ENCODE measurements at places on chromosomes 16 and 17. TPM values are rescaled to one million over a fixed set of nuclear protein-coding genes. Genes with fewer than 3 reads are reported as not detected.
A peak's percentile ranks its signal among the peaks of the same experiment; 100 is the strongest.

DNA sequence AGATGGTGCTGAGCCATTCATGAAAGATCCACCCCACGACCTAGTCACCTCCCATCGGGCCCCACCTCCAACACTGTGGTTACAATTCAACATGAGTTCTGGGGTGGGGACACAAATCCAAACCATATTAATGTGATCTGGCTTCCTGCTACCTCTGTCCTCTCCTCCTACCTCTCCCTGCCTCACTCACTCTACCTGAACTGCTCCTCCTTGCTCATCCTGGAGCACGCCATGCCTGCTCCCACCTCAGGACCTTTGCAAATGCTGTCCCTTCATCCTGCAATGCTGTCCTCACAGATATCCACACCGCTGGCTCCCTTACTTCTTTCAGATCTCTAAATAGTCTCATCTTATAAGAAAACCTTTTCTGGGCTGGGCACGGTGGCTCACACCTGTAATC is 10.8 kb upstream of the SLC13A5 start:
- DNase-seq = no peak

- DNase-seq = no peak
These were observed 97.0 kb upstream of the DNAH17 start for GRCh38 chr17:78674156-78674555.

- no peak for DNase-seq
These were observed 200.3 kb downstream of the CYLD start for GRCh38 chr16:50942143-50942542.

- no peak for DNase-seq
These were observed 21.0 kb upstream of the DNAI2 start for GRCh38 chr17:74253036-74253435.

GRCh38 chr16:80527297-80527696 is 13.5 kb upstream of the DYNLRB2 start:
- no peak for DNase-seq

- DNase-seq = no peak
These were observed 4.1 kb upstream of the NFATC2IP start for GRCh38 chr16:28946681-28947080.

- no peak for DNase-seq
These were observed 11.2 kb upstream of the NGFR start for GRCh38 chr17:49483599-49484509.

GRCh38 chr16:56241596-56241995 is 50.3 kb downstream of the GNAO1 start:
- no peak for DNase-seq

DNA sequence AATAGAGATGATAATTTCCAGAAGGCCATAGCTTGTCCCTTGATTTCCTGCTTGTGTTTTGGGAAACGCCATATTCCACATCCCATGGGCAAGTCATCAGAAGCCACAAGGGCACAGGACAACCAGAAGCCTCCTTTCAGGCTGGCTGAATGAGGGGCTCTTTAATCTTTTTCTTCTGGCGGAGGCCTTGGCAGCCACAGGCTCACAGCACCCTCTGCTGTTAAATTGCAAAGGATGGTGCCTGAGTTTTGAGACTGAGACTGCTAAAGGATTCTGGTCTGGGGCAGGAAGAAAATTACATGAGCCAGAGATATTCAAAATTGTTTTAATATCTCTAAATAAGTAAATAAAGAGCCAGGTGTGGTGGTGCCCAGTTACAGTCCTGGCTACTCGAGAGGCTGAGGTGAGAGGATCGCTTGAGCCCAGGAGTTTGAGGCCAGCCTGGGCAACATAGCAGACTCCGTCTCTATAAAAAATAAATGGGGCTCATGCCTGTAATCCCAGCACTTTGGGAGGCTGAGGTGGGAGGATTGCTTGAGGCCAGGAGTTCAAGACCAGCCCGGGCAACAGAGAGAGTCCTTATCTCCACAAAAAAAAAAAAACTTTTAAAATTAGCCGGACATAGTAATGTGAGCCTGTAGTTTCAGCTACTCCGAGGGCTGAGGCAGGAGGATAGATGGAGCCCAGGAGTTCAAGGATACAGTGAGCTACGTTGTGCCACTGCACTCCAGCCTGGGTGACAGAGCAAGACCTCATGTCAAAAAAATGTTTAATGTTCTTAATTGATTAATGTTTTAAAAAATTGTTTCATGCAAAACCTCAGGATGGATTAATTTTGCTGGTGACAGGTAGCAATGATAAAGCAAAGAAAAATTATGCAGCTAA is 26.3 kb downstream of the AARSD1 start:
- DNase-seq = no peak

DNA sequence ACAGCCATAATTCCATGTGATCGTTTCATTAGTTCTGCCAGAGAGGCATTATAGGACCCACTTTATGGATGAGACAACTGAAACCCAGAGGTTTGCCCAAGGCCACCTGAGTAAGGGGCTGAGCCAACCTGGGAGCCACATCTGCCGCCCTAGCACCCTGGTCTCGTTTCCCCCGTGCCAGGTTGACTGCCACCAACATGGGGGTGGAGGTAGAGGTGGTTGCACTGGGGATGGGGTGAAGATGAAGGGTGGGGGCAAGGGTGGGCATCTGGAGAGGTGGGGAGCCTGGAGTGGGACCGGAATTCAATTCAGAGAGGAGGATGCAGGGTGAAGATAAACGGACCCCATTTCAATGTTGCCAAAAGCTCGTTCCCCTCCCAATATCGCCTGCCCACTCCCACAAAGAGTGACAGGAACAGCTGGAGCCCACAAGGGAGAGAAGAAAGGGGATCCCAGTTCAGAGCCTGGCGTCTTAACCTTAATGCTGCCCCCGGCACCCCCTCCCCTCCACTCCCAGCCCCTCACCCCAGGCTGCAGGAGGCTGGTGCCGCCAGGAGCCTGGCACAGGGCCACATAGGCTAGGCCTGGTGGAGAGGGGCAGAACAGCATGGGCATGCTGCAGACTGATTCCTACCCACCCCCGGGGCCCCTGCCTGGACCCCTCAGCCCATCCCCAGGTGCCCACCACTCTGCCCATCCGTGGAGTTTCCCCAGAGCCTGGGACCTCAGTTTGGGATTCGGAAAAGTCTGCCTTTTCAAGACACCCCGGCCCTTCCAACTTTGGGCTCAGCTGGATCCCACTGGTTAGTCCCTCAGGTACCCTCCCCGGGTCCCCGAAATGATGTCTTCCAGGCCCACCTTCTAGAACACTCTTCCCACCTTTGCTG is 29.6 kb downstream of the NGFR start:
- no peak for DNase-seq

- no peak for DNase-seq
These were observed 15.2 kb upstream of the DPEP1 start for GRCh38 chr16:89598199-89598598.

DNA sequence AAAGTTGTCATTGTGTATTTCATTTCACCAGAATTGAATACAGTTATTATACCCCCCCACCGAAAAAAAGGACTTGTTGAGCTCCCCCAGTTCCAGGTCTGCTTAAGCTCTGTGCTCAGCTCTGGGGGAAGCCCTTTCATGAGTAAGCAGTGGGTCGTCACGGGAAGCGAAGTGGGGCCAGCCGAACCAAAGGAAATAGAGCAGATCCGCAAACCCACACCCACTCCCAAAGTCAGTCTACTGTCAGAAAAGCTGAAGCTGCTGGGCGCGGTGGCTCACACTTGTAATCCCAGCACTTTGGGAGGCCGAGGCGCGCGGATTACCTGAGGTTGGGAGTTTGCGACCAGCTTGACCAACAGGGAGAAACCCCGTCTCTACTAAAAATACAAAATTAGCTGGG is 50.1 kb downstream of the PECAM1 start:
- DNase-seq = no peak

- no peak for DNase-seq
These were observed 796 bp downstream of the NPB start for GRCh38 chr17:81902653-81903414.

- no peak for DNase-seq
These were observed 12.8 kb downstream of the RAB11FIP4 start for GRCh38 chr17:31404028-31404949.

- DNase-seq = no peak
These were observed 10.0 kb upstream of the CALB2 start for GRCh38 chr16:71348262-71349085.

GRCh38 chr17:52145476-52145875 is 13.0 kb downstream of the CA10 start:
- DNase-seq = no peak

DNA sequence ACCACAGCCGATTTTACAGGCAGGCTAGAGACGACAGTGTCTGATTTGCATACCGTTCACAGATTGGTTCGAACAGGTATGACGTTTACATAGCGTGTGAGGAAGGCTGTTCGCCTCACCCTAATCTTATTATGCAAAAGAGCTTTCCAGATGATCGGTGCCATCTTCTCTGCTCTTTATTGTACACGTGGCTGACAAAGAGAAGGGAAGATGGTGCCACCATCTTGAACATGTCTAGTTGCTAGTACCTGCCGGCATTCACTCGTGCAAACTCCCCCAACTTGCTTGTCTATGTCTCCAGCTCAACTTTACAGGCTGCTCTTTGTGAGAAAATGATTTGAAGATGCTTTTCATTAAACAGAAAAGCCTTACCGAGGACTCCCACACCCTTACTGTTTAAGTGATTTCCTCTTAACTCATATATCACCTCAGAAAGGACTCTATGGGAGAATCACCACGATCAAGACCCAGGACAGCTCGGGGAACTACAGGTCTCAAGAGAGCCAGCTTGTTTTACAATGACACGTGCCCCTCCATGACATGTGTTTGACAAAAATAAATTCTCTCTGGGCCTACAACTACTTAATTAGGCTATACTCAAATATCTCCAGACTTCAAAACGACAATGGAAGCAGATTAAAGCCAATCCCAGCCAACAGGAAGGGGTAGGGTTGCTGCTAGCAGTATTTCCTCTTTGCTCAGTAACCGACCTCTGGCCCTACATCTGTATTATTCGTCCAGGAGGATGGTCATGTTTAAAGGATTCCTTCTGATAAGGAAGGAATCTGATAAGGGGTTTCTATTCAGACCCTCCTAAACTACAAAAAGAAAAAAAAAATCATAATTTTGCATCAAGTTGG is 480.6 kb downstream of the TMEM114 start:
- DNase-seq = no peak

- no peak for DNase-seq
These were observed 16.6 kb downstream of the SPIRE2 start for GRCh38 chr16:89844739-89845339.

DNA sequence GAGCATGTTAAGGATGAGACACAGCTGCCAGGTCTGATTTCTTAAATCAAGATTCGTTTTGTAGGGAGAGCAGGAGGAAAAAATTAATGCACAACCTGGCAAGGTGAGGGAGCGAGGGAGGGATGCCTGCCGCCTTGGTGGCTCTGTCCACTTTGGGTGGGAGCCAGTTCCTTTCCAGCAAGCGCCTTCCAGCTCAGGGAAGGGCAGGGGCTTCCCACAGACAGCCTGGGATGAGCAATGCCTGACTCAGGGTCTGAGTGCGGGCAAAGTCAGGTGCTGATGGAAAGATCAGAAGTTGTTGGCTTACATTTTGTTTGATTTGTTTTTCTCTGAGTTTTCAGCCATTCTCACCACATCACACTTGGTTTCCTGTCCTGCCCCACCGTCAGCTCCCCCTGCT is 220.7 kb downstream of the ENGASE start:
- DNase-seq = no peak

DNA sequence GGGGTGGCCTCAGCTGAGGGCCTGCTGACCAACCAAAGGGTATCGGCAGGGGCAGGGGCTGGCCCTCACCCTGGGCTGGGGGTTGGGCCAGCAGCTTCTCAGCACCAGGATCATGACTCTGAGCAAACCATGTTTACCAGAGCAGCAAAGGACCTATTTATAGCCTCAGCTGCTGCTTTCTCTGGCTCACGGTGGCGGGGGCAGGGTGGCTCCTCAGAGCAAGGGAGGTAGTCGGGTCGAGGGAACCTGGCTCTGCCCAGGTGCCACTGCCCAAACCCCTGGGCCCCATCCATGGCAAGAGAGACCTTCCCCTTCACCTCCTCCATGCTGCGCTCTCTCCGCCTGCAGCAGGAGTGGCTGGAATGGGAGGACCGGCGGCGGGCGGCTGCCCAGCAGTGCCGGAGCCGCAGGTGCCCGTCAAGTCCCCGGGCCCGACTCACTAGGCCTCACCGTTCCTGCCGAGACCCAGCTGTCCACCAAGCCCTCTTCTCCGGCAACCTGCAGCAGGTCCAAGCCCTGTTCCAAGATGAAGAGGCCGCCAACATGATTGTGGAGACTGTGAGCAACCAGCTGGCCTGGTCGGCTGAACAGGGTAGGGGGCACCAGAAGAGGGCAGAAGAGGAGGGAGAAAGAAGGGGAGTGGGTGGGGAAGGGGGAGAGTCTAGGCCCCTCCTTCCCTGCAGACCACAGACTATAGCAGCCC is at the start of gene ASB16:
TSS of gene ASB16 (plus strand) at position 206 of the 703 bp plus-strand sequence. CDS start at position 292, 86 bp downstream.
- DNase-seq = peak; percentile 50

DNA sequence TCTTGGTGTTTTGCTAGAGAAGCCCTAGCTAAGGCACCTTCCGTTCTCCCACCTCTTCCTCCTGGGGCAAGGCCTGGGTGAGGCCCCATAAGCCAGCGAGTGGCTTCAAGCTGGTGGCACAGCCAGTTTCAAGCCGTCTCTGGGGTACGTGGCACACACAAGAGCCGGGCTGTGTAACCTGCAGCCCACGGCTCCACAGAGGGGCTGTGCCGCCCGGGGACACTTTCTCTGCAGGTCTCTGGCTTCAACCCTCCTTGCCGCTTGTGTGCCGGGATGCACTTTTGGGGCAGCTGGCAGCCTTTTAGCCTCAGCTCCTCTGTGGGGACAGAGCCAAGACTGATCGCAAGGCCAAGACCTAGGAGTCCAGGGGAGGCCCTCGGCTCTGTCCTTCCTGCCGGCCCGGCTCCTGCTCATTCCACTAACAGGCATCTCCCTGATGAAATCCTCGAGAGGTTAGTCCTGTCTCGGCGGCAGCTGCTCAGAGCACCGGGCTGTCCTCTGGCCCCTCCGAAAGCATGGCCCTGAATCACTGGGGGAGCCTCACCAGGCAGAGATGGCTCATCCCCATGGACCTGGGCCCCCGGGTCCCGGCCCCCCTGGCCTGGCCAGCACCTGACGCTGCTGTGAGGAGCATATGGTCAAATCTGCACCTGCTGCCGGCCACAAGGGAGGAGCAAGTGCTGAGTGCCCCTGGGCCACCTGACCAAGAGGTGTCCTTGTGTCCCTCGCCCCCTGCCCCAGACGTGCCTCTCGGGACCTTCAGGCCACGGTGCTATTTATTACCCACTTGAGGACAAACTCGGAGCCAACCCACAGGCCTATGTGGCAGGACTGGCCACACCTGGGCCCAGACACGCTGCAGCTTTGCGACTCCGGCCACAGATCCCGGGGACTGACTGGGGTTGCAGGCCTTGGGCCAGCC is 98.5 kb downstream of the METRNL start:
- DNase-seq = no peak

GRCh38 chr17:58344047-58344790 is 7.8 kb downstream of the SUPT4H1 start:
- no peak for DNase-seq

SPNS1 gene
- 16.5 TPM for total RNA-seq

SECTM1 gene
- 3.9 TPM for total RNA-seq

MMP15 gene
- 64.1 TPM for total RNA-seq

LPCAT2 gene
- total RNA-seq = 6.9 TPM

MYADML2 gene
- total RNA-seq = 7.2 TPM

DNAI2 gene
- total RNA-seq = not detected

CD300E gene
- 0.30 TPM for total RNA-seq

Measured in left ventricle myocardium inferior (tissue), 1 donor.